Cortex of kidney (tissue), 1 donor: ENCODE measurements at places on chromosomes 7 and 10.

- no peak for DNase-seq
Observed at GRCh38 chr7:91323626-91324158, 59.5 kb downstream of the FZD1 start.

GRCh38 chr7:128206747-128207500 lies 34.2 kb upstream of the LEP start:
- DNase-seq: no peak

- DNase-seq: no peak
Observed at GRCh38 chr7:44489955-44490350, 505 bp downstream of the NUDCD3 start.

- DNase-seq: no peak
Observed at GRCh38 chr7:39453743-39454355, 112.4 kb upstream of the YAE1 start.

DNA sequence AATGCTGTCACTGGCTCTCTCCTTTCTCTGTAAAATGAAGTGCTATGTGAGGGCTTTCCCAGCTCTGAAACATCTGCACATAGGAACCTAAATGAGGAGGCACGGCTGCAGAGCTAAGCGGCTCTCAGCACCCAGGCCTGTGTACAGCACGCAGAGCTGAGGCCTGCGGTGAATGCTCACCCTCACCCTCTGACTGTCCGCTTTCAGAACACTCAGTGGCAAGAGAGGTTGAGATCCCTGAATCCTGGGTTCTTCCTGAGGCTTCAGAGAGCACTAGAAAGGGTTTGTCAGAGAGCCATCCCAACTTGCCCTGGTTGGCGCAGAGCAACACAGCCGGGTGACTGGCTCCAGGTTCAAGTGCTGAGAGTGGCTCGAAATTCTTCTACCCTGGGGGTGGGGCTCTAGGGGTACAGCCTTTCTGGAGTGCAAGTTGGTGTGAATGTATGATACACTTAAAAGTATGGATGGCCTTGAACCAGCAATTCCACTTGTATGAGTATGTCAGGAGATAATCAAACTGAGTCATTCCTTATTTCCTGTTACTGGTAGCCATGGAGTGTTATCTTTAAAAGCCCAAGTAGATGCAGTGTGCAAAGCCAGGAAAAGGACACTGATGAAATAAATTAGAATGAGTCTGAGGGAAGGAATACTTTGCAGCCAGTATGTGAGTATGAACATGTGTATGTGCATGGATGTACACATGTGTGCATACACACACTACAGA lies 1.7 kb upstream of the CCDC201 start:
- no peak for DNase-seq

DNA sequence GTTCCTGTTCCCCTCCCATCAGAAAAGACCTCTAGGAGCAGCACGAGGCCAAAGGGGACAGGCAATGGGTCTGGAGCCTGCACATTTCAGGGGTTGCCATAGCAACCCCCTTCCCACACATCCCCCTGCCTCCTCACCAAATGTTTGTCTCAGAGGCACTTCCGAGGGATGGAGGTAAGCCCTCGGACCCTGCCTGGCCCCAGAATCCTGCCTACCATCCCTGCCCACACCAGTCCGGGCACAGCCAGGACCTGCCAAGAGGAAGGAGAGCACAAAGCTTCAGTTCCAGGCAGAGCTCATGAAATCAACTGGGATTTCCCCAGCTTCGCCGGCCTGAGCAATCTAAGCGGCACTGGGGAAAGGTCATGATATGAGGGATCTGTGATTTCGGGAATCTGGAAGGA lies 175.0 kb upstream of the PLXNA4 start:
- DNase-seq: no peak
